PC-3 (cell line): ENCODE measurements at places on chromosomes 4 and X. TPM values are rescaled to one million over a fixed set of nuclear protein-coding genes. Genes with fewer than 3 reads are reported as not detected.
A peak's percentile ranks its signal among the peaks of the same experiment; 100 is the strongest.

- DNase-seq = no peak
These were observed 540.2 kb downstream of the PDHA2 start for GRCh38 chr4:96380106-96380505.

DNA sequence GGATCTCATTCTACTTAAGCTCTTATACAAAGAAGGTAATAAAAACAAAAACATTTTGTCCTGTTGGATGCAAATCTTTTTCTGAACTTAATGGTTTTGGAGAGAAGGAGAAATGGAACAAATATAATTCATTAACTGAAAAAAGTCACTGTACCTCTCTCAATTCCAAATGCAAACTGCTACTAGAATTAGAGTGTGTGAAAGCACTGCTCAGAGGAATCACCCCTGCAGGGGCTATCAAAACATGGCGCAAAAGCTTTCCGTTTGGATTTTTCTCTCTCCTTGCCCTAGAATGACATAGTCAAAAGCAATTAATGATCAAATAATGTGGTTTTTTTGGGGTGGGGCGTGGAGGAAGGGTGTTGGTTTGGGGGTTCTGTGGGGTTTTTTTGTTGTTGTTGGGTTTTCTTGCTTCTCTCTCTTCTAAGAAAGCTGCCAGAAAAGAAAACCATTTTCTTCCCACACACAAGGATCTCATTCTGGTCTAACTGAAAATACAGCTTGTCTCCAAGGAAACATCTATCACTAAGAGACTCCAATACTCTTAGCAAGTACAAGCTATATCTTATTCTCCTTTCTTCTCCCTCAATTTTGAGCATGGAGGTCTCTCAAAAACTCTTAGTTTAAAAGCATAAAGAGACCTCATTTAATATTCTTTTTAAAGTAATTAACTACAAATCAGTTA, 41.6 kb downstream of the USP46 start:
- no peak for DNase-seq

- no peak for DNase-seq
These were observed 6.0 kb downstream of the P2RY4 start for GRCh38 chrX:70254063-70254400.

GRCh38 chr4:11014199-11014598, 329.6 kb upstream of the CLNK start:
- DNase-seq = no peak

GRCh38 chr4:186200516-186200915, 9.1 kb downstream of the CYP4V2 start:
- no peak for DNase-seq

GRCh38 chr4:40121515-40121914, 64.9 kb downstream of the N4BP2 start:
- peak; percentile 79 for DNase-seq

C4orf50 gene
- total RNA-seq = not detected in 2 replicates

GRCh38 chrX:2928191-2928582, 952 bp downstream of the ARSD start:
- DNase-seq = no peak

DNA sequence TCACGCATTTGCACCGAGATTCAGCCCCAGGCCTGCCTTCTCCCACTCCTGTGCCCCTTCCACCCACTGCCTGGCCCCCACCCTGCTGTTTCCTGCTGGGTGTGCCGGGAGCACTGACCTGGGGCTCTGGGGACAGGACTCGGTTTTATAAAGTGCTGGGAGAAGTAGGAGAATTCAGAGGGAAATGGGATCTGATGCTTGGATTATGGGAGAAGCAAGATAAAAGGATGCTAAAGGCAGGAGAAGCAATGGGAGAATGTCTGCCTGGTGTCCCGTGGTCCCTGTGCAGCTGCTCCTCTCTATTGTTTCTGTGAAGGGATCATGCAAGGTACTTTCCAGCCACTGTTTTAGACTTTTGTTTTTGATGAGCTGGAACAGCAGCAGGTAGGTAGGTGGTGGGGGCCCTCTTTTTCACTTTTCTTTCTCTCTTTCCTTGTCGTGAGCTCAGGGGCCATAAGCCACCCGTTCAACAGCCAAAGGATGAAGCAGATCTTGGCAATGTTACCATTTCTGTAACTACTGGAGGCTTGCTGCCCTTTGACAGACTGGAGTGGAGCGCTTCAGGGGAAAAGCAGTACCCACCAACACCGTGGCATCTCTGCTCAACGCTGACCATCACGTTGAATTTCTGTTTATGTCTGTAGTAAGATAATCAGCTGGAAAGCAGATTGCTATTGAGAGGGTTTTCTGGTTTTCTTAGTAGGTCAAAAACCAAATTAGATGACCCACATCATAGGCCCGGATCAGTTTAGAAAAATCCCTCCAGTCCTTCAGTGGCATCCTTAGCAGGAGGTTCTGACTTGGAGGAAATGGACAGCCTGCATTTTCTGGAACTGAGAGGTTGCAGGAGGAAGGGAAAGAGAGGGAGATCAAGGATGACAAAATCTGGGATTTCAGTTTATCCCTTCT, 63.8 kb upstream of the ENPP6 start:
- no peak for DNase-seq

DNA sequence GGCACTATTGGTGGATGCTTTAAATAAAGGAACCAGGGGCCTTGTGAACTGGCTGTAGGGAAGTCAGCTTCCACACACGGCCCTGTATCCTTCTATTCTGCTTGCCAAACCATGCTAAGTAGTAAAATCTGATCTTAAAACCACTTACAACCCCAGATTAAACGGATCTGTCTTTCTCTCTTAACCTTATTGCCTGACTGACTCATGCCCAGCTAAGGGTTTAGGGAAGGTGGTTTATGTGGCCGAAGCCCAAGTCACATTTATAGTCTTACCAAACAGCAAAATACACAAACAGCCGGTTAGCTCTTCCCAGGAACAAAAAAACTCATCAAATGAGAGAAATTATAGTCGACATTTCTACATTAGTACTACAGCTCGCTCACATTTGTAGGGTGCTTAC, 988.4 kb upstream of the TENM3 start:
- no peak for DNase-seq

DNA sequence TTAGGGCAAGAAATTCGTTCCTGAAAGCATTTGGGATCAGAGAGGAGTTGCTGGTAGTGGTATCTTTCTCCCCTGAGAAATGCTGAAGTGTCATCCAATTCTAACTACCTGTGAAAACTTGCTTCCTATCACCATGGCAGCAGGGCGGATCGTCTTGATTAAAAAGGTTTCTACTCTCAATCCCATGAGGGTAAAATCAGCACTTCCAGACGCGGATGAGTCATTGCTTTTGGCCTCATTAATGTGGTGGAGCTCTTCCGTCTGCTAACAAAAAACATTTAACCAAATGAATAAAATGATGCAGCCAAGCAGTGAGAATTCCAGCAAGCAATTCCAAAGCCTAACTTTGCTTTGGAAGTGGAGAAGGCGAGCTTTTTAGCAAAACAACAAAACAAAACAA, 325.6 kb downstream of the CAMK2D start:
- peak; percentile 67 for DNase-seq

GRCh38 chr4:2651998-2652397, 104.1 kb downstream of the TNIP2 start:
- DNase-seq = no peak

DNA sequence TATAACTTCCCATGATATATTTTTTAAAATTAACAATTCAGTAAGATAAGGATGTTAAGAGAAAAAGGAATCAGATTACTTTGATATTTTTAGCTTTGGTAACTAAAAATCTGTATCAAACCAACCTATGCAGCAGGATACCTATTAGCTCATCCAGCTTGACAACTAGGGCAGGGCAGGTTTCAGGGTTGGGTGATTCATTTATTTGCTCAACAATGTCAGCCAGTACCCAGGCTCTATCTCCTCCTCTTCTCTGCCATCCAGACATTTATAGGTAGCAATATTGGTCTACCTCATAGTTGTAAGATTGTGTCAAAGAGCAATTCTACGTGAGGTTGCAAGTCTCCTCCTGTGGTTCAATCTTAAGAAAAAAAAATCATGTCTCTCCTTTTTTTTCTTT, 421.9 kb downstream of the ANKRD50 start:
- peak; percentile 68 for DNase-seq

- no peak for DNase-seq
These were observed 1.3 kb upstream of the TNIP2 start for GRCh38 chr4:2757426-2757825.

GRCh38 chr4:3689576-3690550, 76.3 kb upstream of the ADRA2C start:
- DNase-seq = no peak

DNA sequence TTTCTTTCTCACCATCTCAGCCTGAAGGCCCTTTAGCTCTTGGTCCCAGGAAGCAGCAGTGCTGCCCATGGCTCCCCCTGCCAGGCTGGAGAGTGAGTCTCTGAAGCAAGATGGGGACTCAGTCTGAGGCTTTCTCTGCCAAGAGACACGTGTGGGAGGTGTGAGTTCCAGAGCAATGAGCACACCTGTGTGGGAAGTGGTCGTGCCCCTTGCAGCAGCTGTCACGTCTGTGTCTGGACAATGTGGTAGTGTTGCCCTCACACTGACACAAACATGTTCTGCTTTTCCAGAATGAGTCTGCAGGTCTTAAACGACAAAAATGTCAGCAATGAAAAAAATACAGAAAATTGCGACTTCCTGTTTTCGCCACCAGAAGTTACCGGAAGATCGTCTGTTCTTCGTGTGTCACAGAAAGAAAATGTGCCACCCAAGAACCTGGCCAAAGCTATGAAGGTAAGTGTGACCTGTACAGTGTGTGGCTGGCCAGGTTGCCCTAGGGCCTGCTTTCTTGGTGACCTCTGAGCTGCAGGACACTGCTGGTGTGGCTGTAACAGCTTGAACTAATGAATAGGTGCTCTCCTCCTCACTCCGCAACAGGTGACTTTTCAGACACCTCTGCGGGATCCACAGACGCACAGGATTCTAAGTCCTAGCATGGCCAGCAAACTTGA, 1.9 kb downstream of the TACC3 start:
- DNase-seq = no peak

MAGEC1 gene
- total RNA-seq = not detected in 2 replicates

GRCh38 chrX:5774446-5774845, 454.2 kb downstream of the NLGN4X start:
- no peak for DNase-seq

DNA sequence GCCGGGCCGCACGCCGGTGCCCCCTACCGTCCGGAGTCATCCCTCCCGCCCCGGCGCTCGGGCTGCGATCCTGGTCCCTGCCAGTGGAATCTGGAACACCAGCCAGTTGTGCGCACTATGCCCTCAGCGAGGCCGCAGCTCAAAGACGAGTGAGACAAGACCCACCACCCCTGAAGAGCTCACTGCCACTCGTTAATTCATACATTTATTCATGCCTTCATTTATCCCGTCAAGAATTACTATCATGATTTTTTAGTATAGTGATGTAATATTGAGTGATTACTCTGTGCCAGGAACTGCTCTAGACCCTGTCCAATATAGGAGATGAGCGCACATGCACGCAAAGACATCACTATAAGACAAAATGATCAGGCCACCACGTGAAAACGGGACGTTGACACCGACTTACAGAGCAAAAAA, 247 bp upstream of the PPA2 start:
- peak; percentile 84 for DNase-seq

DNA sequence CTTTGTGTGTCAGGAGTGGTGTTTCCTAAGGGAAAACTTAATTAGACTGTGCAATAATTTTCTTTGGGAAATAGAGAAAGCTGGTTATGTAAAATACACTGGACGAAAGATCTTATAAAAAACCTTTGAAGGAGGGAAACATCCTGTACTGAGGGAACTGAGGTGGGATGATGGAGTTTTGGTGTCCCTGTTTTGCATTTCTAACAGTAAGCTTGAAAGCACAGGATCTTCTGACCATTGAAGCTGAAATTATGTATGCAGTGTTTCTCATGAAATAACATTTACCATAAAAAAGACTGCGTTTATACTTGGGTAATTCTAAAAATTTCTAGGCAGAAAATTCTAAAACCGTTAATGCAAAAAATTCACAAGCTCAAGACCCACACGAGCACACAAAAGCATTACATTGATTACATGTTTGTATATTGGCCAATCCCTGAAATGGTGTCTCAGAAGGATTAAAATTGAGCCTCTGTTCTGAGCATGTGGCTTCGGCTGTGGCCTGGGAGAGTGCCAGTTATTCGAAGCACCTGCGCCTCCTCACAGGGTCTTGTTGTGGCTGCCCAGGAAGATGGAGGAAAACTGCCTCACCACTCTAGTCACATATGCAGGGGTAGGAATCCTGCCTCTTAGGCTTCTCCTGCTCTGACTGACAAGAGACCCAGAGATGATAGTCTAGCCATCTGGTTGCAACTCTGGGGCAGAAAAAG, 49.5 kb downstream of the JADE3 start:
- no peak for DNase-seq

DRD5 gene
- not detected in 2 replicates for total RNA-seq

PLS3 gene
- 248 and 267 TPM in 2 replicates for total RNA-seq

- peak; percentile 56 for DNase-seq
These were observed 23.8 kb upstream of the PLK4 start for GRCh38 chr4:127856813-127857447.

SPANXN3 gene
- total RNA-seq = not detected in 2 replicates

DNA sequence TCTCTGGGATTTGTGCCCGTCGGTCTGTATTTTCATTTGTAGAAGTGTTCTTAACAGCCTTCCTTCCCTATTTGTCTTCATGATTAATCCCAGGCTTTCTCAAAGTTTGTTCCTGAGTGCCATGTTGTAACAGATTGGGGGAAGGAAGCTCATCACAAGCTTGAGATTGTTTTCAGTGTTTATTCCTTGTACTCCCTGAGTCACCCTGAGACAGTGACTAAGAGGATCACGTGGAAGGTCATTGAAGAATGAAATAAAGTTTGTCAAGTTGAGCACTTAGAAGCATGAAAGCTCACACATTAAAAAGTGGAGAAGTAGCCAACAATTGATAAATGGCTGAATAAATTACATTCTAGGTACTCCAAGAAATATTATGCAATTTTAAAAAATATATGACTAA, 153.5 kb upstream of the FAM241A start:
- DNase-seq = peak; percentile 56

ADH7 gene
- not detected in 2 replicates for total RNA-seq

- no peak for DNase-seq
These were observed 46.4 kb upstream of the PJA1 start for GRCh38 chrX:69211701-69212100.

NIPAL1 gene
- total RNA-seq = 5.9 and 7.3 TPM in 2 replicates

GRCh38 chrX:84956304-84956703, 47.4 kb upstream of the APOOL start:
- DNase-seq = no peak

DNA sequence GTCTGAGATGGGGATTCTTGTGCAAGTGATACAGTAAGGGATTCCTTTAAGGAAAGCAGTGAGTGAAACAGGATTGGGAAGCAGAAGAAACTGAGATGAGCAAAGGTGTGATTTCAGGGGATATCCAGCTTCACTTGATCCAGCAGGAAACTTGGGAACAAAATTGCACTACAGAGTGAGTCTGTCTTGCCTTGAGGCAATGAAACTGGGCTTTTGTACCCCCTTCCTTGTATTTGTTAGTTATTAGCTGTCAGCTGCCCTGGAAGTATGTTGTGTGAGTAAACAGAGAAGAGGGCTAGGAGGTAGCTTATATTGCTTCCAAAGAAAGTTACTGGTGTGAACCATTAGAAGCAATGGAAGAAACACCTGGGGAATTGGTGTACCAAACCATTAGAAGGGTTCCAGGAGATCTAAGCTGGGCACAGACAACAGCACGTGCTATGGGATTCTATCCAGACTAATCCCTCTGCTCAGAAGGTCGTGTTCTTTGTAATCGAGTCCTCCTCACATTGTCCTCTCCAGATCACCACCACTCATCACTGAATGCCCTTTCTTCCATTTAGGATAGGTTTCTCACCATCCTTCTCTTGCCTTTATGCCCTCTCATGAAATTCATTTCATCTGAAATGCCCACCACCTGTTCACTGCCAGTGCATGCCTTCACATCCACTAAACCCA, 76.0 kb downstream of the PDLIM5 start:
- DNase-seq = peak; percentile 12
